ENCODE measurements at places on chromosomes 11 and 22.

- no peak for DNase-seq
Observed at GRCh38 chr11:11280826-11281225, 72.2 kb downstream of the CSNK2A3 start.

- DNase-seq = no peak
Observed at GRCh38 chr11:59079086-59079485, 7.0 kb upstream of the GLYATL1B start.

DNA sequence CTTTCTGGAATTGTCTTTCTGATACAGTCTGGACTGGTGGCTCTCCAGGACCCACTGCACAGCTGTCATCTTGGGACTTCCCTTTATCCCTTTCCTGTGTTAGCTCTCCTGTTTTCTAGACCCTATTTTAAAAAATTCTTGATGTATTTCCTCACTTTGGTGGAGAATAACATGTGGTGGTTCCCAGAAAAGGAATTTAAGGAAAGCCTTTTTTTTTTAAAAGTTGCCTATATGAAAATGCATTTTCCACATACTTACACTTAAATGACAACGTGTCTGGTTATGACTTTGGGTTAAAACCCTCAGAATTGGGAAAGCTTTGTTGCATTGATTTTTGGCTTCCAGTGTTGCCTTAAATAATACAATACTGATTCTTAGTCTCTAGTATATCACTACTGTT lies 400.7 kb downstream of the TMEM135 start:
- DNase-seq = peak; percentile 46

GRCh38 chr22:25172153-25172552 lies 27.5 kb upstream of the CRYBB3 start:
- no peak for DNase-seq

- DNase-seq = peak; percentile 11
Observed at GRCh38 chr11:111209543-111210355, 35.8 kb upstream of the POU2AF2 start.

DNA sequence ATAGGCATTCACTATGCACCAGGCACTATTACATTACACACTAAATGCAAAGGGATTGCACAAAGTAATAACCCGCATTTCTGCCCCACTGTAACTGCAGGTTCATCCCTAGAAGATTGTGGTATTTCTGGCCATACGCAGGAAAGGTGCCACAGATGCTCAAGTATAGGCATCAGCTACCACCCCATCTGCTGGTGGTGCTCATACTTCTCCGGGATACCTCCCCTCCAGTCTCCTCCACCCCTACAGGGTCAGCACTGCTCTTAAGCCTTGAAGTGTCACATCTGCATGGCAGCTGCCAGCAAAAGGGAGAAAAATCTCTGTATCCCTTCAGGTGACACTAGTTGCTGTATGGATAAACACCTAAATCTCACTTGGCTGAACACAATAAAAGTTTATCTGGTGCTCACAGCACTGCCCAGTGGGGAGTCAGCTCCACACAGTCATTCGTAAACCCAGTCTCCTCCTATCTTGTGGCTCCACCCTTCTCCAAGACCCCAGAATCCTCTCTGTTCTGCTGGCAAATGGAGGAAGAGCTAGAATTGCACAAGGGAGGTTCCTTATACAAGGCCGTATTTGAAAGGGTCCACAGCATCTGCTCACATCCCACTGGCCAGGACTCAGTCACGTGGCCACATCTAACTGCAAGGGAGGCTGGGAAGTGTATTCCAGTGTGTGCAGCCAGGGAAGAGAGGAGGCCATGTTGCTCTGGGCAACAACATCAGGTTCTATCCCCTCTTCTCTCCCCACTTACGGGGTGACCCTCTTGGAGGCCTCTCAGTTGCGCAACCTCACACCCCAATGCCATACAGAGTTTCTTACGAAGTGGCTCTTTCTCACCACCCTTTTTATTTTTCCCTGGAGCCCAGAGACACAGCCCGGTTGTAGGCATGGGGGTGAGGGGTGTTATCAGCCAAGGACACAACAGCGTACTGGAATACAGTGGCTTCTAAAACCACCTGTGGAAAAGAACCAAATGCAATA lies 114.7 kb downstream of the BUD13 start:
- DNase-seq = peak; percentile 11

GRCh38 chr11:71294846-71295600 lies 42.6 kb upstream of the SHANK2 start:
- DNase-seq = no peak

DNA sequence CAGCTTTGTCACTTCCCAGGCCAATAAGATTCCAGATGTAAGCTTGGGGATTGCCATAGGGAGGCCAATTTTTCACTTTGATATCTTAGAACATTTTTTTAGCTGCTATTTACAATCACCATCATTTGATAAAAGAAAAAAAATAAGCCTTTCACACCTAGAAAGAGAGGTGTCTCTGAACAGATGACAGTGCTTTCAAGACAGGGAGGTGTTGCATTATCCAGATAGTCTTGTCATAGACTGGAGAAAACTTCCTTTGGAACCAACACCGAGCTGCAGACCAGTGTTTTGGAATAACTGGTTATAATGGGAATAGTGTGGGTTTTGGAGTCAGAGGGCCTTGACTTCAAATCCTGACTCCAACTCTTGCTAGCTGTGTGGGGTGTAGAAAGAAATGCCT lies 101.0 kb downstream of the SLC1A2 start:
- no peak for DNase-seq

DNA sequence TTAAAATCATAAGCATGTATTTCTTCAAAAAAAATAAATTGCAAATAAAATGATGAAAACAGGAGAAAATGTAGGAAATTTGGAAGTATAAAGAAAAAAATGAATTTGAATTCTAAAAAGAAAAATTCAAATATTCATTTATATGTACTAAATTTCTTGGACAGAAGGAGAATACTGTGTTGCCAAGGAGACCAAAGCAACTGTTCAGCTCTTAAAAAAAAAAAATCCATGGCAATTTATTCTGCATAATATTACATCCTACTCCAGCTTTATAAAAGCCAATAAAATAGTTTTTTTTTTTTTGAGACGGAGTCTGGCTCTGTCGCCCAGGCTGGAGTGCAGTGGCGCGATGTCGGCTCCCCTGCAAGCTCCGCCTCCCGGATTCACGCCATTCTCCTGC lies 6.0 kb downstream of the PGM2L1 start:
- DNase-seq = no peak

DNA sequence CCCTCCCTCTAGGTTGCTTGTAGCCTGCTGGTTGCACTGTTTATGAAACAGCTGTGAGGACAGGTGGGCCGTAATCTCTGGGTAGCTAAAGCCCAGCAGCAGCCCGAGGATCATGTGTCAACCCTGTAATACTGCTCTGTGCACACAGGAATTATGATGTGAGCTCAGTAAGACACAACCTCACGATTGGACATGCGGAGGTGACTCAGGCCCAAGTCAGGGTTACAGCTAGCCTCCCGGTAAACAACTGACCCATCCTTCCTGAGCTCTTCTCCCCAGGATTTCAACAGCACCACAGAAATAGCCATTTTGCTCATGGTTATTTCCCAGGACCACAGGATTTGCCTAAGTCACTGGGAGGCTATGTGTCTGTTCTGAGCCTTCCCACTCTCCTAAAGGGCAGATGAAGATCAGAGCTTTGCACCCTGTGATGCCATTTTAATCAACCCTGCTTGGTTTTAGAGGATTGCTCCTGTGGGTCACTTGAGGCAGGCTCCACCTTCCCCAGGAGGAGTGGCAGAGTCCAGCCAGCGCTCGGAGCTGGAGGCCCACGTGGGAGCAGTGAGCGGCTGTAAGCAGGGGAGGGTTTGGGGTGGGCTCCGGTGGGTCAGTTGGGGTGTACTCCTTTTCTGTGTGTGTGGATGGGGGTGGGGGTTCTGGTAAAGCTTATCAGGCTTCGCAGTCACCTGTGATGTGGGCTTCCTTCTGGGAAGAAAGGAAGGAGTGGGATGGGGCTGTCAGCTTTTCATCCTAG lies at the start of gene AMPD3:
AMPD3 (plus strand) TSS at position 387 of the 754 bp plus-strand sequence. CDS start 6,256 bp downstream, outside the sequence.
- DNase-seq = peak; percentile 94

DNA sequence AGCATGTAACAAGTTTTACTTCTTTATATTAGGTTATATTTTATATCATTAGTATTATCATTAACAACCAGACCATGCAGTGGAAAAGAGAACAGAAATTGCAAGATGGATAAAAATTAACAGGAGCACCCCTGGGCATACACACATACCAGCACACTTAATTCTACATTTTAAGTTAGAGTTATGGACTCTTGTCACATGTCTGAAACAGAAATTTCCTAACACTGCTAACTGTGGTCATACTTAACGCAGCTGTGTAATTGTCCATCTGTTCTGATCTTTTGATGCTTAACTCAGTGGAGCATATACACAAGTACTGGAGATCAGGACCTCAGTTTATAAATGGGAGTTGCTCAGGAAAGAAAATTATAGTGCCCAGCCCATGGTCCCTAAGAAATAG lies 358 bp downstream of the OR52H1 start:
- no peak for DNase-seq

- no peak for DNase-seq
Observed at GRCh38 chr22:20019661-20020532, 1.0 kb upstream of the TANGO2 start.

GRCh38 chr22:28574159-28574788 lies 105.4 kb downstream of the TTC28 start:
- no peak for DNase-seq

- peak; percentile 88 for DNase-seq
Observed at GRCh38 chr11:132318421-132319157, 948.2 kb downstream of the NTM start.

DNA sequence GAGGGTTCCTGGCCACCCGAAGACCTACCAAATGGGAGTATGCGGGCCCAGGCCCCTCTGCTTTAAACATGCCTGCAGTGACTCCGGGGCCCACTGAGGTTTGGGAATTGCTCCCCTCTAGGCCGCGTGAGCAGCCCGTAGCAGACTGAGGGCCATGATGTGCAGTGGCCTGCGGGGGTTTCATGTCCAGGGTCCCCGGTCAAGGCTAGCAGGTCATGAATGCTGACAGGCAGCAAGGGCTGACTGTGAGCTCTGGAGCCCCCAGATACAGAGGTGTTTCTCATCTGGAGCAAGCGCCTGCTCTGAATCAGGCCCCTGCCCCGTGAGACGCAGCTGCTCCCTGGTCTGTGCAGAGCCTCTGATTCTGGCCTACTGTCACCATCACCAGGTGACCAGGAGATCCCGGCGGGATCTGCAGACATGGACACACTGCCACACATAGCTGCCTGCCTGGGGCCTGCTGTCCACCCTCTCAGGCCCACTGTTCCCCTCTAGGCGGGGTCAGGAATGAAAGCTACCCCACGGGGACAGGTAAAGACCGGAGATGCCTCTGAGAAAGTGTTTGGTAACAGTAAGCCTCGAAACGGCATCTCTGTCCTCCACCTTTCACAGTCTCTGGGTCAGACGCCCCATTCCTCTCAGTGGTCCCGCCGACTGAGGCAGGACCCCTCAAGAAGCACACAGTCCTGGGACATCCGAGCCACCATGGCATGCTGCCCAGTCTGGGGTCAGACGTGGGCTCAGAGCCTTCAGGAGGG lies 73.3 kb downstream of the PARVB start:
- DNase-seq = no peak

DNA sequence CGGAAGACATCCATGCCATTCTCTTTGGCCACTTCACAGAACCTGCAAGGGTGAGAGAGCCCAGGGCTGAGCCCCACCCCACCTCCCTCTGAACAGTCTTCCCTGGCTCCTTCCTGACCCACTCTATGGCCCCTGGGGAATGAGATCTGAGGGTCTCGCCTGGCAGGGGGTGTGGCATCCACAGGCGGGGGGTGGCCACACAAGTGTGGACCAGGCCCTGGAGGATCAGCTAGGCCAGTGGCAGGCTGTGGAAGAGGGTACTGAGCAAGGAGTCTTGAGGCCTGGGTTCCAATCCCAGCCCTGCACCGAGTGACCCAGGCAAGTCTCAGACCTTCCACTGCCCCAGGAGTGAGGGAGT lies 5.6 kb upstream of the LRFN4 start:
- no peak for DNase-seq

GRCh38 chr11:86519064-86519911 lies 144.6 kb downstream of the CCDC81 start:
- peak; percentile 96 for DNase-seq

DNA sequence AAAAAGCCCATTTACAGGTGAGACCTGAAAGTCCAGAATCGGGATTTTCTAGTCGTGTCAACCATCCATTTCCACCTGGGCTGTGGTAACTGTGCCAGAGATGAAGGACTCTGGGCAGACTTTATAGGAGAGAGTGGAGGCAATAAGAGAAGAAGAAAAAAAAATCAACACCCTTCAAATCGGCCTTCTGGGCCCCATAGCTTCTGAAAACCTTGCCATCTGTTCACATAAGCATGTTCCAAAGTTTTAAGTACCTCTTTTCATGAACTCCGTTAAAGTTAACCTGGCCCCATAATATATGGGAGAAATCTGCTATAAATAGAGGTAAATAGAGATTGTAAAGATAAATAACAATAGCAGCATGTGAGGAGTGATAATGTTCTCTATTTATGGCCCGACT lies 470.5 kb downstream of the MIAT start:
- no peak for DNase-seq

DNA sequence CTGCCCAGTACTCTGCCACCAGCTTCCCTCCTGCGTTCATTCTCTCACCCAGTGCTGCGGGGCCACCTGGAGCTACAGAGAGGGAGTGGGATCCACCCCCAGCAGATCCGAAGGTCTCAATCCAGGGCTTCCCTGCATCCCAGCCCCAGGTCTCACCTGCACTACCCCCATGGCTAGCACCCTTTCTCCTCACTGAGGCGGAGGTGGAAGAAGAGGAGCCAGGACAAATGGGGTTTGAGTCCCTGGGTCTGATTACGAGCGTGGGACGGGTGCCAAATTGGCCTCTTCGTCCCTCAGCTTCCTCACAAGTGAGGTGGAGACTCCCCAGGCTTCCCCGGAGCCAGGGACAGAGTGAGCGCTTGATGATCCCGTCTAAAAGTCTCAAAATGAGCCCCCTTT lies 64.2 kb downstream of the NFAM1 start:
- DNase-seq = no peak

- DNase-seq = no peak
Observed at GRCh38 chr11:94184362-94184761, 55.7 kb downstream of the PANX1 start.

DNA sequence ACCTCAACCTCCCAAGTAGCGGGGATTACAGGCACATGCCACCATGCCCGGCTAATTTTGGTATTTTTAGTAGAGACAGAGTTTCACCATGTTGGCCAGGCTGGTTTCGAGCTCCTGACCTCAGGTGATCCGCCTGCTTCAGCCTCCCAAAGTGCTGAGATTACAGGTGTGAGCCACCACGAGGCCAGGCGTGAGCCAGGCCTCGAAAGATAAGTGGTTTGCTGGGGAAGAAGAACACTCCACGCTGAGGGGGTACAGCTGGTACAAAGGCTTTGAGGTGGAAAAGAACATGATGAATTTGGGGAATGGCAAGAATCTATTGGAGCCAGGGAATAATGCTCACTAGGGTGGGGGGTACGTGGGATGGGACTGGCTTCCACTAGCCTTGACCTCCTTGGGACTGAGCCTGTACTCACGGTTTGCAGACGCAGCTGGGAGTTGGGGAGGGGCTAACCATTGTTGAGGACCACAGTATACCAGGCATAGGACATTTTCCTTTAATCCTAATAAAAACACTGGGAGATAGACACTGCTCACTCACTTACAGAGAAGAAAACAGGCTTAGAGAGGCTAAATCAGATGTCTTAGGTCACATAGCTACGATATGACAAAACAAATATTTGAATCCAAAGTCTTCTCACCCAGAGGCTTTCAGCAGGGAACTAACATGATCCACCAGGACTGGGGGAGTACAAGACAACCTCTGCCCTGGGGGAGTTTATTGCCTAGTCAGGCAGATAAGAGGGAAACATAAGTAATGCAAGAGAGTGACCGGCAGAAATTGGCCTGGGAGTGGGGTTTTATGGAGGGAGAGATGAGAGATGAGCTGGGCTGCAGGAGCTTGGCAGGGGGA lies 4.9 kb downstream of the SLCO2B1 start:
- DNase-seq = peak; percentile 12

GRCh38 chr11:121767433-121767832 lies 314.7 kb upstream of the SORL1-AS1 start:
- DNase-seq = no peak

- DNase-seq = no peak
Observed at GRCh38 chr11:63850920-63851319, 12.0 kb downstream of the MARK2 start.

Data from EH (cell line).